ENCODE measurements at places on chromosomes 11 and 22. TPM values are rescaled to one million over a fixed set of nuclear protein-coding genes. Genes with fewer than 3 reads are reported as not detected.

Gene NLRP14
- not detected for total RNA-seq

Gene NTM
- 0.56 TPM for total RNA-seq

Gene HIPK3
- 345 TPM for total RNA-seq

DNA sequence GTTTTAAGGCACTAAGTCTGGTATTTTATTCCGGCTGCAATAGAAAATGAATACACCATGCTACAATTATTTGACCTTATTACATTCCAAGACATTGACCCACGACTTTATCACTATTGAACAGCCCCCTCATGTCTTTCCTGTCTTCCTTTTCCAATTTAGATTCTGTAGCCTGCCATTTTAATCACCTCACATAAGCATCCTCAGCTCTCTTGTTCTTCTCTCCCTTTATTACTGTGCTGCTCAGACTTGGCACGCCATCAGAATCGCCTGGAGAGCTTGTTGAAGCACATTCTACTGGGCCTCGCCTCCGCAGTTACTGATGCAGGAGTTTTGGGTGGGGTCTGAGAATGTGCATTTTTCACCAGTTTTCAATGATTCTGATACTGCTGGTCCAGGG is 38.7 kb upstream of the SWAP70 start:
- no peak for DNase-seq

DNA sequence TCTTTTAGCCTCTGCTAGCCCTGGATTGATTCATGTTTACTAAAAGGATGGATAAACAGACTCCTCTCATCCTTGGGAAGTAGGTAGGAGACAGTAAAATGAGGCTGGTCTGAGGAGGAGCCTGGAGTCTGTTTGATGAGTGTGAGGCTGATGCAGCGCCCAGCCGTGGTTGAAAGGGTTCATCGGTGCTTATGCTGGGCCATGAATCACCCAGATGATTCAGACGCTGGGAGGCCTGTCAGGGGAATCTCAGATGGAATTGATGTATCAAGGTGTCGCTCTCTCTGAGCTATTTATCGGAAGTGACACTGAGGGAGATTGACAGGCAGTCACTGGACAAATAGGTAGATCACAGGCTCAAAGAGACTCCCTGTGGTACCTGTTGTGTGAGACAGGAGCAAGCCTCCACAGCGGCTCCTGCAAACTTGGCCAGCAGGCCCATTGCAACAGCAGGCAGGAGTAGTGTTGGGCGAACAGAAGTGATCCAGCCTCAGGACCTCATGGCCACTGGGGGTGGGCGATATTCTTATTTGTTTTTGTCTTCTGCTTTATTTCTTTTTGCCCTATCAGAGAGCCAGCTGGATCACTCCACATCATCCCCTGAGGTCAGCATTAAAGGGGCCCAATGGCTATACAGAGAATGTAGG is 109.9 kb upstream of the CADM1 start:
- DNase-seq, result no peak

DNA sequence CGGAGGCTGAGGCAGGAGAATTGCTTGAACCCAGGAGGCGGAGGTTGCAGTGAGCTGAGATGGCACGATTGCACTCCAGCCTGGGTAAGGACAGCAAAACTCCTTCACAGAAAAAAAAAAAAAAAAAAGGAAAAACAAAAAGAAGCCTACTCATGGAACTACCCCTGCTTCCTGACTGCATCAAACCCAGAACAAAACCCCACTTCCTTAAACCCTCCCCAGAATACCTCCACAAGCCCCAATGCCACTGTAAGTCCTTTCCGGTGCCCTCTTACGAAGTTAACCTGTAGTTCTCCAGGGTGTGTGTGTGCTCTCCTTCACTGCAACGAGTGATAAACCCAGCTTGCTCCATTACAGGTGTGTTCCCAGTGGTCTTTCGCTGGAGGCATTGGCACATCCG is 8.6 kb upstream of the TOLLIP start:
- DNase-seq, result no peak

DNA sequence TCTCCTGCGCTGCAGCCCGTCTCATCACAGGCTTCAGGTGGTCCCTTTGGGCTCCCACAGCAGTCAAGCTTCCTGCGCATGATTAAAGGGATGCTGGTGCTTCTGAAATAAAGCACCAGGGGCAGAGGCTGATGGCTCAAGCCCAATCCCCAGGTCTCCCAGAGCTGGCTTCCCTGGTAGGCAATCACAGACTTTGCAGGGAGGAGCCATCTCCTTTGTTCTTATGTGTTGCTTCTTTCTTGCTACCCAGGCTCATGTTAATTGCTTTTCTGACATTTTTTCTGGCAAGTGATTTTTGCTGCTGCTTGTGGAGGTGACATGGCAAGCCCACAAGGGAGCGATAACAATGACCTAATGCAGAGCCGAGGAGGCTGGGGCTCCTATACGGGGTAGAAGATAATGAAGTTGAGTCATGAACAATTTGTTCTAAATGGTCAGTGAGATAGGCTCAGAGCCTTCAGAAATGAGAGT is 25.2 kb upstream of the PLET1 start:
- DNase-seq, result no peak

Gene SCGB1D2
- not detected for total RNA-seq

Gene GNB1L
- total RNA-seq, result 7.6 TPM

GRCh38 chr11:34929794-34930763 is 13.7 kb downstream of the PDHX start:
- no peak for DNase-seq

Gene ASRGL1
- 13.6 TPM for total RNA-seq

DNA sequence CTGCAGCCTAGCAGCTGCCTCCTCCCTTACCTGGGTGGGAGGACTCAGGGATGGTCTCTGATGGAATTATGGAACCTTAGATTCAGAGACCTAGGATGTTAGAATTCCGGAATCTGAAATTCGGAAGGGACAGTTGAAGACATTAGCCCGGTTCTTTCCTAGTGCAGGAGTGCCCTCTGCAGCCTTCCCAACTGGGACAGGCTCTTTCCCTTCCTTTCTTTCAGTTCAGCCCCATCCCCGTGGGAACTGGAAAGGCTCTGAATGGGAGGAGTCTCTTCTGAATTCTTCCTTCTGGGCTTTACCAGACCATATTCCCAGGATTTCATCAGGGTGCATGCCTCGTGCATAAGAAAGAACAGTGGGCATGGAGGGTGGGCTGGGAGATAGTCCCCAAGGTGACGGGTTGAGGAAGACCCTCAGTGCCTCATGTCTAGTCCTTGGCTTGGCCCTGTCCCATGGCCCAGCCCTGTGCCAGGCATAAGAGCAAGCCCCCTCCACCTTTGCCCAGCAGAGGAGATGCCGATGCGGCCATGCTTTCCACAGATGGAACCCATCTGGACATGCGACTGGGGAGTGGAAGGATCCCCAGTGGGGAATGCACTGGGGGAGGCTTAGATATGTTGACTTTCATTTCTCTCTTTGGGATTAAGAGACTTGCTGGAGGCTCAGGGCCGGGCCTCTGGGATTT is 14.4 kb downstream of the DNAJB13 start:
- DNase-seq, result no peak

DNA sequence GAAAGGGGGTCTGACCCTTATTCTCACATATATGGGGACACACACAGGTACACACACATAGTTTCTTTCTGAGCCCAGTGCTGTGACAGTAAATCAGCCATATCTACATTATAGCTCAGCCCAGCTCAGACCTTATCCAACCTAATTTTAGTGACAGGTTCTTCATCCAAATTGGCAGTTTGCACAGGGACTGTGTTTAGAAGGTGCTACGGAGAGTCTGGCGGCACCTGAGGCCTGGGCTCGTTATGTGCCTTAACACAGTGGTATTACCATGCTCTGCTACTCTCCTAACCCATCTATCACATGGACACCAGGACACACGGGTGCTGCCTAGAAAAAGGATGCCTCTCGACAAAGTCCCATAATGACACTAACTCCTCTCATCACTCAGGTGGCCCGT is 109.3 kb downstream of the GALNT18 start:
- DNase-seq, result no peak

GRCh38 chr11:19597876-19598275 is 114.8 kb upstream of the NAV2 start:
- no peak for DNase-seq

DNA sequence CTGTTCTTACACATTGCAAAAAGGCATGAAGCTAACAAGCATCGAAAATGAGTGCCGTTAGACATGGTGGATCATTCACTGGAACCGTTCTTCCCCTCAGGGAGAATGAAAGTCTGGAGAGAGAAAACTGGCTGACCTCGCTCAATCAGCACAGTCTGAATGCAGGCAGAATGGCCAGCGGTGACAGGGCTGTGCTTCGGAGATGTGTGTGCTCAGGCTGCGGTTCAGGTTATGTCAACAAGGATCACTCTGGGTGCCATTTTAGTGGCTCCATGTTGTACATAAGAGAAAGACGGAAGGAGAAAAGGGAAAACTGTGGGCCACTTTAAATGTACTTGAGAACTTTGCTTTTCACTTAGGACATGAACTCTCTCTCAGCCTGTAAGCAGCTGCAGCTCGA is 749.8 kb upstream of the ARHGAP42 start:
- DNase-seq, result no peak

- no peak for DNase-seq
Observed at GRCh38 chr11:78838417-78838816, 263.8 kb upstream of the NARS2 start.

- DNase-seq, result no peak
Observed at GRCh38 chr11:6209801-6210200, 4.4 kb downstream of the C11orf42 start.

GRCh38 chr11:120199613-120200012 is 11.2 kb upstream of the OAF start:
- DNase-seq, result no peak

Gene FOSL1
- 103 TPM for total RNA-seq

Gene NXPE2
- not detected for total RNA-seq

DNA sequence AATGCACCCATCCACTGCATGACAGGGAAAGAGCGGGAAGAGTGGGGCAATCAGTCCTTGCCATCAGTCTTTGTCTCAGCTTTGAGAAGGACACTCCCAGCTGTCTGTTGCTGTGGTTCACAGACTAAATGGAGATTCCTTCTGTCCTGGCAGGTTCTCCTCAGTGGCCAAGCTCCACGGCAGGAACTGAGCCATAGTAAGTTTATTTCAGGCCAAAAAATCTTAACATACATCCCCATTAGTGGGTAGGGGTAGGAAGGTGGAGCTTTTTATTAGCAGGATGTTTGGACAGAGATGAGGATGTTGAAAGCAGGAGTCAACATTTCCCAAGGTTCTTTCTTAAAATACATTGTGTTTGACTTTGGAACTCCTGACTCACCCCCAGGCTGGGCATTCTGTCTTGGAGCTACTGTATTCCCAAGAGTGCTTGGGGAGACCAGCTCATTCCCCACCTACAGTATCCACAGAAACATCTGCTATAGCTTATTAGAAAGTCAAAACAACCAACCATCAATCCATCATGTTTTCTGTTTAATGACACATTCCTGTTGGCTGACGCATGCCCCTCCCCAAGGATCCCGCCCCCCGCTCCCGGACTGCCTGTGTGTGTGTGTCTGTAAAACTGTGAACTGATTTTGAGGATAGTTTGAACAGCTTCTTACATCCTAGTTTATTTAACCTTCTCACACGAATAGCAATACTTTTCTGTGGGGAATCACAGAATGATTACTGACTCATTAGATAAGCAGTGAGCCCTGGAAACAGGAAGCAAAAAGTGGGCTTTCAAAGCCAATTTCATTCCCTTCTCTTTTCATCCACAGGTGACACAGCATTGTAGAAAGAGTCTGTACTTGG is 109.5 kb downstream of the CCDC81 start:
- DNase-seq, result no peak

Gene NLRX1
- total RNA-seq, result 26.0 TPM

DNA sequence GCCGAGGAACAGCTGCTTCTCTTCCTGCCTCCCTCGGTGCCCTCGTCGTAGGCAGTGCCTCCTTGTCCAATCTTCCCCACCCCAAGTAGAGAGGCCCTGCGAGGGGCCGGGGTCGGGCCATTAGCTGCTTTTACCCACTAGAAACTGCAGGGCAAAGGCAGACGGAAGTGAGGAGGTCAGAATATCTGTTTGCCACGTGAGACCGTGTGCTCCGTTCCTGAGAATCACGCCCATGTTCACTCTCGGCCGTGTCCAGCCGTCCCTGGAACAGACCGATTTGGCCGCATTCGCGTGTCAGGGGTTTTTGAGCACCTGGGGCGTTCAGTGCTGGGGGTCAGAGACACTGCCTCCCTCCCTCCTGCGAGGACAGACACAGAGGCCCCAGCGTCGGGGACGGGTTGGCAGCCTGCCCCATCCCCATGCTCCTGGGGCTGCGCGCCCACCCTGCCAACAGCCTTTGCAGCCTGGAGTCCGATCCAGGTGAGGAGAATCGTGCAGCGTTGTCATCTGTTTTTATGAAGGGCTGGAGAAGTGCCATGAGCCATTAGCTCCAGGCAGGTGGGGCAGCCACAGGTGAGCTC is 982.2 kb downstream of the BRD1 start:
- DNase-seq, result no peak

- no peak for DNase-seq
Observed at GRCh38 chr22:24335496-24335895, 64.9 kb downstream of the SPECC1L start.

Gene MRGPRX4
- total RNA-seq, result not detected

Gene CYTH4
- 83.5 TPM for total RNA-seq

Gene SLC25A18
- 28.7 TPM for total RNA-seq

- no peak for DNase-seq
Observed at GRCh38 chr11:121654843-121655536, 202.2 kb upstream of the SORL1-AS1 start.

DNA sequence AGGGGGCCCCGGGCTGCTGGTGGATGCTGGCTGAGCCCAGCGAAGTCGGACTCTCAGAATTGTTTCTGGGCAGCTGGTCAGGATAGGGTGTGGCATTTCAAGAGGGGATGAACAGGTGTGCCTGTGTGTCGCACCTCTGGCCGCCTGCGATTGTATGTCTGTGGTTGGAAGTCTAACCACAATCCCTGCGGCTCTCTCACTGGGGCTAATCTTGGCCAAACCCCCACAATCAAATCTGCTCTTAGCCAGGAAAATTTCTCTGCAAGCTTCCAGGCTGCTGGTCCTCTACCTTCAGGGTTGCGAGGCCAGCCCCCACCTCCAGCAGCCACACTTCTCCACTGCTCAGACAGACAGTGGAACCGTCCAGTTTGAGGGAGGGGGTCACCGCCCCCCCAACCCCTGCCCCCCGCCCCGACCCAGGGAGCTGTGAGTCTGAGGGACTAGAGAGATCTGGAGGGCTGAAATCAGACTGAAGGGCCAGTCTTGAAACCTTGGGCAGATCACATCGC is 953 bp downstream of the ATG16L2 start:
- no peak for DNase-seq

- peak; percentile 44 for DNase-seq
Observed at GRCh38 chr11:116773203-116774097, 663 bp upstream of the BUD13 start.

GRCh38 chr11:28343304-28344233 is 235.4 kb downstream of the METTL15 start:
- DNase-seq, result no peak

DNA sequence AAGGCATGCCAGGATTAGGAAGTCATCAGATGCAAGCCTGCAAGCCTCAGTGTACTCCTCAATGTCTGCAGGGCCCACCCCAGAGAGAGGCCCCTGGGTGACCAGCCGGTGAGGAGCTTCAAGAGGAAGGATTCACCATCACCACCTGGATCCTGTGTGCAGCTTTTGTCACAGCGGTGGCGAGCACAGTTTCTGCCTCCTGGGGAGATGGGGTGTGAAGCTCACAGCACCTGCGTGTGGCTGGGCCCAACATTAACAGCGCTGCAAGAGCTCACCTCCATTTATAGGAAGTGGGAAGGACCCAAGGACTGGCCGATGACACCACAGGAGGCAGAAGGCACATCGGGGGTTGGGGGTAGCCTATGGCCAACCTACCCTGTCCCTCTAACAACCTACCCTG is 235.3 kb downstream of the CTTN start:
- no peak for DNase-seq

Gene TPH1
- total RNA-seq, result 0.36 TPM

Data from omental fat pad (tissue), 4 donors.